Activated T-helper 1 cell treated with anti-CD3 and anti-CD28 coated beads, Interleukin-2, amount 50 U/mL, for 16 hours (primary cell): ENCODE measurements at places on chromosomes 5 and 9.

DNA sequence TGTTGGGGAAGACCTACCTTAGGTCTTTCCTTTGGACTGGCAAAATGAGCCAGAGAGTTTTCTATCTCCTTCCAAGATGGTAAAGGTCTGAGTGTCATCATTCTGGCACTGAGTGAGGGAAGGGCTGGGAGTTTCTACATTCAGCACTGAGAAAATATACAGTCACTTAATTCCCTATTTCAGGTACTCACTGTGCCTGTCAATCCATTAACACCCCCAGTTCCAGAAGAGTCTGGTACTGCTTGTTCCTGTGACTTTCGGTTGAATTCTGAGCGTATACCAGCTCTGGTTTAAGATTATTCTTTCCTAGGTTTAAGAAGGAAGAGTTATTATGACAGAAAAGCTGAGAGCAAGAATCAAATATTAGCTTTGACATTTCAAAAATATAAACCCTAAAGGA, 68.4 kb downstream of the MTX3 start:
- no peak for DNase-seq

DNA sequence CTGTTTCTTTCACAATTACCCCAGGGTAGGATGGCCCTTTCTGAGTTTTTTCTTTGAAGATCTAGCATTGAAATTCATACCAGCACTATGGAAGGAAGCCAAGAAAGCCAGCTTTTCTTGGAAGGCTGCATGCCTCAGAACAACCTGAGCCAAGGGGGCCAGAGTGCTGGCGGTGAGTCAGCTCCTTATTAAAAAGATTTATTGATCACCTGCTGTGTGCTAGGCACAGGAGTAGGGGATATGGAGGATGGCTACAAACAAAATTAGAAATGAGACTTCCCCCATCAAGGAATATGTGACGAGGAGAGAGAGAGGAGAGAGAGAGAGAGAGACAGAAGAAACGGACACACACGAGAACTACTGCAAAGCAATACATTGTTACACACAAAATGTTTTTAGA, 184.6 kb upstream of the PUM3 start:
- DNase-seq: no peak

GRCh38 chr9:2014696-2015580, at the start of gene SMARCA2:
Gene SMARCA2, plus strand, starts transcription at chr9:2015347. Its CDS starts 13,676 bp downstream, at chr9:2029023.
- DNase-seq: peak; percentile 97

DNA sequence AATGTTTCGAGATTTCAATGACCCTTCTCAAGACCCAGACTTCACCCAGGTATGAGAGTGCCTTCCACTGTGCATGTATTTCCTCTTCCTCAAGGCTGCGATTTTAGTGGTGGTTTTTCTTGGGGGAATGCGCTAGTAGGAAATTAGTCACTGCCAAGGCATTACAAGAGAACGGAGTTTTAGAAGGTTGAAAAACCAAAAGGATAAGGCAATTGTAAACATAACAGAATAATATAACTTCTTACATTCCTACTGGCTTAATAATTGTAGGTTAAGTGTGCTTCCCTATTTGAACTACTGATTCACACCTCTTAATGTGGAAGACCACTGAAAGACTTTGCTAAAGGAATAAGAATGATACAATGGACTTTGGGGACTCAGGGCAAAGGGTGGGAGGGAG, 38.9 kb downstream of the ACO1 start:
- DNase-seq: no peak

- DNase-seq: no peak
Measured at GRCh38 chr9:5389109-5389732, 48.5 kb downstream of the PLGRKT start.

GRCh38 chr5:83846624-83847350, 126.1 kb upstream of the HAPLN1 start:
- DNase-seq: no peak

- no peak for DNase-seq
Measured at GRCh38 chr5:160452036-160452435, 30.4 kb downstream of the PTTG1 start.

DNA sequence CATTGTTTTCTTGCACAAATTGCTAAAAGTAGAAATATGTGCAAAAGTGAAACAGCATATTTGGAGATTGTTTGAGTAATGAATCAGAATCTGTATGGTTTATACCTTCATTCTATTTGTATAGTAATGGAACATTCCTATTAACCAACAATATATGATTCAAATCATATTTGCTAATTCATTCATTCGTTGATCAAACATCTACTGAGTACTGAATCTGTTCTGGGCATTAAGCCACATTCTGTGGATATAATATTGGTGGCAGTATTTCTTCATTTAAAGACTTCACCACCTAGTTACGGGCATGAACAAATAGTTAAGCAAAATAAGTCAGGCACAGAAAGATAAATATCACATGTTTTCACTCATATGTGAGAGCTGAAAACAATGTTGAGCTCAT, 385.7 kb downstream of the MTRR start:
- DNase-seq: no peak

- DNase-seq: no peak
Measured at GRCh38 chr9:89961616-89962341, 357.0 kb downstream of the GADD45G start.

- DNase-seq: no peak
Measured at GRCh38 chr5:68182094-68182493, 33.5 kb upstream of the PIK3R1 start.

GRCh38 chr5:133205649-133206048, 153.8 kb downstream of the HSPA4 start:
- DNase-seq: no peak

- no peak for DNase-seq
Measured at GRCh38 chr5:74035521-74035937, 409.5 kb downstream of the ARHGEF28 start.

- DNase-seq: no peak
Measured at GRCh38 chr5:154049636-154050035, 10.9 kb downstream of the MFAP3 start.

DNA sequence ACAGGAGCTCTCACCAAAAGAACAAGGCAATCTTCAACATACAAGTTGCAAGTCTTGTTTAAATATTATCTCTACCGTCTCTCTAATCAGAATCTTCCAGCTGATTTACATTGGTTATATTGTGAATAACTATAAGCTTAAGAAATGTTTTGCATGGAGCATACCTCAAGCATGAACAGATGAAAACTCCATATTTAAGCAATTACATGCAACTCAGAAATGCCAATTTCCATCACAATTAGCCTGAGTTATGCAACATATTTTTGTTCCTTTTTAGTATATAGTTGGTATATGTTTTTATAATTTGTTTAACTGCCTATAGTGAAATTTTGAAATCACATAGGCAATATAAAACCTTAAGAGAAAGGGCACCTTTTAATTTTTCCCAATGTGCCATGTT, 142.5 kb downstream of the DENND1A start:
- DNase-seq: no peak

GRCh38 chr5:78009937-78010527, 233.9 kb upstream of the TBCA start:
- DNase-seq: no peak
